ENCODE measurements at places on chromosomes 16 and 17. TPM values are rescaled to one million over a fixed set of nuclear protein-coding genes. Genes with fewer than 3 reads are reported as not detected.

Gene HAGH
- total RNA-seq, result 81.5 TPM

Gene RGS9
- total RNA-seq, result 0.65 TPM

Gene TNFRSF13B
- not detected for total RNA-seq

Gene CCL1
- total RNA-seq, result not detected

Gene SEZ6L2
- 3.9 TPM for total RNA-seq

Gene NFATC3
- 7.8 TPM for total RNA-seq

Gene MYL4
- not detected for total RNA-seq

Gene CD7
- not detected for total RNA-seq

Gene OR1D2
- not detected for total RNA-seq

Gene KRTAP1-5
- under 0.01 TPM for total RNA-seq

Gene EVI2A
- 1.3 TPM for total RNA-seq

Gene BCAR1
- total RNA-seq, result 91.0 TPM

Gene SBK1
- 0.32 TPM for total RNA-seq

Measured in epithelial cell of umbilical artery (primary cell).